ENCODE measurements at places on chromosomes 11 and 22.

GRCh38 chr11:75462117-75462653 is 29.2 kb upstream of the KLHL35 start:
- DNase-seq: no peak

DNA sequence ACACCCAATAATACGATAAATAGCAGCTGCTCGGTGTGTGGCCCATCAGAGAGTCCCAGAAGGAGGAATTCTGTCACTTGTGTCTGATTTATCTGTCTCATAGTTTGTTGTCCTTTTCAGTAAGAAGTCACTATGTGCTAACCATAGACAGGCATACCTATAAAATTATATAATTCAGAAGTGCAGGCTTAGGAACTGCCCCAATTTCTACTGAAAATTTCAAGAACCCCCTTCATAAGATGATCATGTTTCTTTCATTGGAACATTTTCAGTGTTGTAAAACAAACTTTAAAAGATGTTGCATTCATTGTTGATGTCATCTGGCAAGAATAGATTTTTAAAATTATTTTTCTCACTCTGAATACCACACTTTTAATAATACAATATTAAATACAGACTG is at the start of gene OR2D2:
TSS of gene OR2D2 (minus strand) at position 101 of the 400 bp plus-strand sequence. CDS start at position 101, 0 bp downstream.
- DNase-seq: no peak

- no peak for DNase-seq
Observed at GRCh38 chr22:31881865-31882264, 62.5 kb upstream of the YWHAH start.

GRCh38 chr22:27775087-27775698 is 26.4 kb downstream of the MN1 start:
- DNase-seq: no peak

- no peak for DNase-seq
Observed at GRCh38 chr11:121494355-121495099, 41.8 kb upstream of the SORL1-AS1 start.

GRCh38 chr11:66012946-66013761 is 1.3 kb downstream of the CST6 start:
- DNase-seq: no peak

DNA sequence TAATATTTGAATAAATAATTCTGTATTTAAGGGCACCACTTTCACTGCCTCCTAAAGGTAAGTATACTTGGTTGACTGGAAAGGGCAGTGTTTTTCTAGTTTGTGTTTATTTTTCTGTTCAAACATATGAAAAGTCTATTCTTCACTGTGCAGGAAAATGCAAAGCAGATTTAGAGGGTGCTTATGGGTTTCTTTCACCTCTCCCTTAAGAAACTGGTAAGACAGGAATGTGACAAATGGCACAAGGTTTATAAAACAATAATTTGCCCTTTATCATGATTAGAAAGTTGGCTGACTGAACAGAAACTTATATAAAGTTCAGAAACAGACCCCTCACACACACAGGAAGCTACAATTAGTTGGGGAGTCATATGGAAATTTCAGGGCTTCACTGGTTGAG is 60.6 kb downstream of the PLEKHA7 start:
- no peak for DNase-seq

DNA sequence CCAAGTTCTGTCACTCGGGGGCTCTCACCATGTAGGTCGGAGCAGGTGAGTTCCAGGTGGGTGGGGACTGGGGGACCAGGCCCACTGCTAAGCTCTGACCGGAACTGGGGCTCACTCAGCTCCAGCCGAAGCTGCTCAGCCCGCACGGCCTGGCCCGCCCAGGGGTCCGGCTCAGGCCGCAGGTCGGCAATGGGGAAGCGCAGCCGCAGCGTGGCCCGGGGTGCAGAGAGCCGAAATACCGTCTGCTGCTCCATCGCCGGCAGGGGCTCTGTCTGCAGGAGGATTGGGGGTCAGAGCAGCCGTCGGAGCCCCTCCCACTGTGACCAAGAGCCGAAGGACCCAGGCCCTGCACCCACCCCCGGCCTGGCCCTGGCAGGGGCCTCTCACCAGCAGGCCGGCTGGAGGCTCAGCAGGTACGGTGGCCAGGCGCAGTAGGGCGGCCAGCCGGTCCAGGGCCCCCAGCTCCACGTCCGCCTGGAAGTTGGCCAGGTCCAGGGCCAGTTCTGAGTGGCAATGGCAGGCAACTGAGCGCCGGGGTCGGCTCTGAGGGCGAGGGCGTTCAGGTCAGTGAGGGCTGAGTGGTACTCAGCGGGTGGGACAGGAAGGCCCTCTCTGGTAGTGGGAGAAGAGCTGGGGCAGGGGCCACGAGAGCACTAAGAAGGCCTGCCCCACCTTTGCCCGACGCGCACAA is 7.2 kb downstream of the ATG2A start:
- DNase-seq: no peak

GRCh38 chr11:126896025-126896424 is 104.5 kb downstream of the KIRREL3 start:
- DNase-seq: no peak

- DNase-seq: no peak
Observed at GRCh38 chr11:71447791-71448256, 369 bp downstream of the DHCR7 start.

DNA sequence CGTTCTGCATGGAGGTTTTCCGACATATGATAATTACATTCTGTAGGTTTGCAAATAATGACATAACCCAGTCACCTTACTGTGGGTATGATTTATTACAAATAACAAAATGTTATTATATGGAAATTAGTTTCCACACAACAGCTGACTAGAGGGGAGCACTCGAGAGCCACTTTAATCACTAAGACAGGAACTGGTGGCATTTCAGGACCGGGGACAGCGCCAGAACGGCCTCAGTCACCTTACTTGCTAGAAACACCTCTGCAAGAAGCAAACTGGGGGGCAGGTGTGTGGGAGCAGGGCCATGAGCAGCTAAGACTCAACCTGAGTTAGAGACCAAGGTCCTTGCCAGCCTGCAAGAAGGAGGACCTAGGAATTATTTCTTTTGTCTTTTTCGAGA is 199.9 kb downstream of the DSCAML1 start:
- DNase-seq: peak; percentile 51

DNA sequence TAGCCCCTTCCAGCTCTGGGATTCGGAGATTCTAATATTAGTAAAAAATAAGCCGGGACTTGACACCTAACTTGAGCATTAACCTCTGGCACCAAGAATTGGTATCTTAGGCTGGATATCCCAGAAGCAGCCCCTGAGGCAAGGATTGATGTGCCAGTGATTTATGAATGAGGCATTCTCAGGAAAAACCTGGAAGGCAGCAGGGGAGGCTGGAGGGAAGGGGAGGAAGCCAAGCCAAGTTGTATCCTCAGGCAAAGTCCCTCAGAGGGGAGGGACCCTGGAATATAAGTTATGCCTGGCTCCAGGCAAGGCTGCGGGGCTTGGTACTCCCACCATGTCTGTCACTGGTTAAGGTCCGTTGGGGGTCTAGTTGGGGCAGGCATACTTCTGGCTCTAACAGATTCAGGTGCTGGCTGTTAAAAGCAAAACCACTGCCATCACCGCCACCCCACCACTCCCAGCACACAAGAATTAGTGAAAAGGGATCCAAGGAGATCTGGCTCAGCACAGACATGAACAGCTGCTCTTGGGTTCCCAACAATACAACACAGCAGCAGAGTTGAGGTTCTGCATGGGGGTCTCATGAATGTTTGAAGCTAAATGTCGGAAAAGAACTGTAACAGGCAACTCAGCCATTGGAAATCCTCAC is 29.8 kb downstream of the LMO2 start:
- no peak for DNase-seq

DNA sequence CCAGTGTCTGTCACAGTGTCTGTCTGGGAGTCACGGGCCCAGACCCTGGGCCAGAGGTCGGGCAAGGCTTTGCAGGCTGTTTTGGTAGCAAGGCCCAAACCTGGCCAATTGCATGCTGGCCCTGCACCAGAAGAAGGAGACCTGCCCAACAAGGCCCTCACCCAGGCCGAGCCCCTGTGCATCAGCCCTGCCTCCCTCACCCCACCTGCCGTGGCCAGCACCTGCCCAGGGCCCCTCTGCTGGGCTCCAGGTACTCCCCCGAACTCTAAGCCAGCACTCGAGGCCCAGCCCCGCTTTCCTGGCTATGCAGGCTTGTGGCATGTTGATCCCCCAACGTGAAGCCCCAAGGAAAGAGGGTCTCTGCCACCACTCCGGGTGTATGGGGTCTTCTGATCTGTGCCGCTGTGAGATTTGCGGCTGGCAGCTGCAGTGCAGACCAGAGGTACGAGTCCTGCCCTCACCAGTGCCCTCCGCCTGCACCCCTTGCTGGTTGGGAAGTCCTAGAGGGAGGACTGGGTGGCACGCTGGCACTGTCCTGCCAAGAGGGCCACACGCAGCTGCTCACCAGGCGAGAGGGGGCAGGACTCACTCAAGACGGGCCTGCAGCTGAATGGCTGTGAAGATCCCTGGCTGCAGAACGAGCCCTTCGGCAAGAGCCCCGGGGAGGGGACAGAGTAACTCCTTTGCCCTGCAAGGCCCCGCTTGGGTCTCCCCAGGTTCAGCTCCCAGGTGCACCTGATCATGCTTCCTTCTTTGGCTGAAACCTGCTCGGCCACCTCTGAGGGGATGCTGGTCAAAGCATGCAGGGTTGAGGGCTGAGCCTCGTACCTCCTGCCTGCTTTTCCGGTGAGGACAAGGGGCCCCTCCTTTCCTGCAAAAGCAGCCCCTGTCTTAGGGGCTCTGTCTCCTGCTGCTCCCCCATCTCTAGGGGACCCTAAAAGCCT is 6.7 kb upstream of the SEPTIN5 start:
- no peak for DNase-seq

DNA sequence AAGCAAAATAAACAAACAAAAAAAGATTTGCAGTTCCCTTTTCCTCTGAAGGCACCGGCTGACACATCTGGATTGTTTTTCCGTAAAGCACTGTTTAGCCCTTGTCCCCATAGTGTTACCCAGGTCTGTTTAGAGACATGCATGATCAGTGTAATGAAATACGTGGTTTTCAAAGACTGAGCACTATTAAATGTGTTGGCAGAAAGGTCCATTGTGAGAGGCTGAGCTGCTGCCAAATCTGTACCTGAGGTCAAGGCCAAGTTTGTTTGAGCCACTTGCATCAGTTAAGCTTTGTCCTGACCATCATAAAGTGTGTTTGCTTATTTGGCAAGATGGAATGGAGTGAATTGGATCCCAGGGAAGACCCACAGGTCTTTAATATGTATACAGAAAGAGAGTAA is 26.3 kb downstream of the CTR9 start:
- DNase-seq: no peak

- no peak for DNase-seq
Observed at GRCh38 chr11:33471541-33471940, 214.4 kb downstream of the HIPK3 start.
